ENCODE measurements at places on chromosomes 5 and 9. TPM values are rescaled to one million over a fixed set of nuclear protein-coding genes. Genes with fewer than 3 reads are reported as not detected.

GRCh38 chr5:73565969-73566547 is 515 bp downstream of the UTP15 start:
- no peak for DNase-seq

The SAXO1 gene
- total RNA-seq, result 0.15 TPM

DNA sequence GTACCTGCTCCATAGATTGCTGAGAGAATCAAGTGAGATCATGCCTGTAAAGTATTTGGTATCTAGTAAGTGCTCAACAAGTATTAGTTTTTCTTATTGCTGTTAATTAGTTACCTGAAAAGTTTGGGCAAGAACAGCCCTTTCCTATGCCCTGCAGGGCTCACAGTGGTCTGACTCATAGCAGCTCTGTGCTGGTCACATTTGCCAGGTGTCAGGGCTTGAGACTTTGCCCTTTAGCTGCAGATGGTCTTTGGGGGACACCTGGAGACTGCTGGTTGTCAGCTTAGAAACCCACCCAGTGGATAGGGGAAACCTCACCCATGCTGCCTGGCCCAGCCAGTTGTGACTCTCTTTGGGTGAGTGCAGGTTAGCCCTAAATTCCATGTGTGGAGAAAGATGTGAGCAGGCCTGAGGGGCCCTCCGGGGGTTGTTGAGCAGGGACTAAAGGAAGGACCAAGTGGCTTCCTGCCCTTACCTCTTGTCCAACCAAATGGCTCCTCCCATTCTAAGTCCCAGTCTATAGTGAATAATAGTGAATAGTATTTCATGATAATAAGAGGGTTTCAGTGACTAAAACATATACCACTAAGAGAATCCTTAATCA is 9.0 kb downstream of the COL27A1 start:
- no peak for DNase-seq

- peak; percentile 63 for DNase-seq
These were observed 499.1 kb upstream of the MPDZ start for GRCh38 chr9:13778631-13779030.

GRCh38 chr5:156920861-156921431 is 42.1 kb downstream of the TIMD4 start:
- no peak for DNase-seq

The GPX8 gene
- total RNA-seq, result 132 TPM

DNA sequence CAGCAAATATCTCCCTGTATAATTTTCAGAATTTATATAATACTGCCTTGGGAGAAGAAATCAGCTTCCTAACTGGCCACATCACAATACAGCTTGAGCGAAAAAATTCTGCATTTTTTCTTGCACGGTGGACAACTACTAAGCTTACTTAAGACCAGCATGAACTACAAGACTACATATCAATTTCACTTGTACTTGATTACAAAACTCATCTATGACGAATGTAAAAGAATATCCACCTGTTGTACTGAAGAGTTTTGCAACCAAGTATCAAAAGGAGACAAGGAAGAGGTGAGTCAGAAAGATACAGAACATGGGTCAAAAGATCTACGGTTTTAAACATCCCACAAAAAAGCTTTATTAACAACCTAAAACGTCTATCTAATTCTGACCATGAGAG is 279.4 kb downstream of the BNC2 start:
- DNase-seq, result no peak

The C9orf153 gene
- not detected for total RNA-seq

GRCh38 chr9:91198405-91198804 is 163.3 kb downstream of the AUH start:
- DNase-seq, result no peak
